ENCODE measurements at places on chromosomes 3 and 15. TPM values are rescaled to one million over a fixed set of nuclear protein-coding genes. Genes with fewer than 3 reads are reported as not detected.

GRCh38 chr3:69063636-69064035 is 11.5 kb upstream of the TMF1 start:
- DNase-seq: no peak

- DNase-seq: no peak
Measured at GRCh38 chr3:15298504-15298903, 33.9 kb downstream of the SH3BP5 start.

DNA sequence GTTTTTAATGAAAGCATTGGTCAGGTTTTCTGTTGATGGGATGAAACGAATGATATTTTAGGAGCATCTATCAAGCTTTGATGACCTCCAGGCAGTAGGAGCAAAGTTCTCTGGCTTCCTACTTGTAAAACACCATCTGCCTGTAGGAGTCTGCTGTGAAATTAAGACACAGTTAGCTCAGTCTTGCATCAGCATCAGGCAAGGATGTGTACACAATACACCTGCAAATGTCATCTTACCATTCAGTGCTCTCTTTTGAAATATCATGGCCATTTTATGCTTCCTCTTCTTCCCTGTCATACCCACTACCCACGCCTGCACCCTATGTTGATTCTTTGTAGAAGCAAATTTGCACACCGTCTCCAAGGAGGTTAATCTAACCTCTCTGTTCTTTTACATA is 38.2 kb downstream of the B3GALNT1 start:
- DNase-seq: no peak

The PLS1 gene
- total RNA-seq: 8.6 TPM
